ENCODE measurements at places on chromosomes 3 and 15.

DNA sequence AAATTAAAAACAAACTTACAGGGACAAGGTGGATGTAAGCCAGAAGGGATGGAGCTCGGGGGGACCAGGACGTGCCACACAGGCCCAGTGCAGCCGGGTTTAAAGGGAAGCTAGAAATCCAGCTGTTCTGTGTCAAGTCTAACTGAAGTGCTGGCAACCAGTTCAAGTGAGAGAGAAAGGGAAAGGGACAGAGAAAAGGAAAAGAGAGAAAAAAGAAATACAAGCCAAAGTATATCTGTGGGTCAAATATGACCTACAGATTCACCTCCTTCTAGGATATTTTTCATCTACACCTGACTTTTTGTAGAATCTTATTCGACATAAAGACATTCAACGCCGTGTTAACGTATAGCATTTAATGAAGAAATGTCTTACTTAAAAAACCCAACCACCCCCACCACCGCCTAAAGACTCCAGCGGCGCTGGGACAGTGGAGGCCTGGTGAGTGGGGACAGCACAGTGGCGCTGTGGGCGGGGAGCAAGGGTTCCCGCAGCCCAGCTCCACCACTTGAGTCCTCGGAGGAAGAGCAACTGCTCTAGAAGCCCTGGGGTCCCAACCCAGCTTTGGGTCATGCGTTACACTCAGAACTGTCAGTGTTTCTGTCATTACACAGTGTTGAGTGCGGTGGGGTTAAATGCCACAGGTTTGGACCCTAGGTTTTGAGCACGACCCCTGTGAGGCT, 62.3 kb downstream of the CHSY1 start:
- DNase-seq, result no peak

DNA sequence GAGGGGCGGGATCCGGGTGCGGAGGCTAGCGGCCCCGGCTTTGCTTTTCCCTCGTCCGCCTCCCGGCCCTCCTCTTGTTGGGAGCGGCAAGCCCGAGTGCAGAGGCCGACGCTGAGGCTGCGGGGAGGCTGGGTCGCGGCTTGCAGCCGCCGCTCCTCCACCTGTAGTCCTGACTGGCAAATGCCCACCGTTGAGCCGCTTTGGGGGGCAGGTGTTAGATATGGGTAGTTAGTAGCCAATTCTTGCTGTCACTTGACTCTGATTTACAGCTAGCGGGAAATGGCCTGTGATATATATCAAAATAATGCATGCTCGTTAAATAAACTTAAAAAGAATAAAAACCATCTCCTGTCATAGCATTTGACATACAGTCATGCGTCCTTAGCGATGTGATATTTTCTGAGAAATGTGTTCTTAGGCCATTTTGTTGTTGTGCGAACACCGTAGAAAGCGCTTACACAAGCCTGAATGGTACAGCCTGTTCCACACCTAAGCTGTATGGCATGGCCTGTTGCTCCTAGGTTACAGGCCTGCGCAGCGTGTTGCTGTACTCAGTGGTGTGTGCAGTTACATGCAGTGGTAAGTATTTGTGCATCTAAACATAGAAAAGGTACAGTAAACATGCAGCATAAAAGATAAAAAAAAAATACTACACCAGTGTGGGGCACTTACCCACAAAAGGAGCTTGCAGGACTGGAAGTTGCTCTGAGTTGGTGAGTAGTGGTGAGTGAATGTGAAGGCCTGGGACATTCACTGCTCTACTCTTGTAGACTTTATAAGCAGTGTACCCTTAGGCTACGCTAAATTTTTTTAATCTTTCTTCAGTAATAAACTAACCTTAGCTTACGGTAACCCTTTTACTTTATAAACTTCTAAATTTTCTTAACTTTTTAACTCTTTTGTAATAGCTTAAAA, 873 bp downstream of the CAPN7 start:
- no peak for DNase-seq

- no peak for DNase-seq
Observed at GRCh38 chr3:194541483-194541882, 54.7 kb upstream of the ATP13A3 start.

DNA sequence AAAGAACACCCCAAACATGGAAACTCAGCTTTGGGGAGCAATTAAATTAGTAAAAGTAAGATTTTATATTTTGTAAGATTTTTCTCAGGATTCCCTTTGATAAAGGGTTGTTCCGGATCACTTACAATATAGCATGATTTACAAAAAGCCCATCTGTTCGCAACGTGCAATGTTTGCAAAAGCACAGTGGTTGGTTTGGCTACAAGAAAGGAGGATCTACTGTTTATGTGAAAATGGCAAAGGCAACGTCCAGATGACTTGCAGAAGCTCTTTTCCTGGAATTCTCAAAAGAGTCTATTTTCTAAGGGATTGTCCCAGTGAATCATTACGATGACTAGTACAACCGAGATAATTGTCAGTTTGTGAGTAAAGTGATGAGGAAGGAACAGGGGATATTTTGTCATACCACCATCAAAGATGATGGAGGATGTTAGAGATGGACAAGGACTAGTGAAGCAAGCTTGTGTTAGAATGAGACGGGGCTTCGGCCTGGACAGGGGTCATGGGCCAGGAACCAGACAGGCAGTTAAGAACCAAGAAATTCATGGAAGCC, 71.6 kb downstream of the CRYGS start:
- no peak for DNase-seq

DNA sequence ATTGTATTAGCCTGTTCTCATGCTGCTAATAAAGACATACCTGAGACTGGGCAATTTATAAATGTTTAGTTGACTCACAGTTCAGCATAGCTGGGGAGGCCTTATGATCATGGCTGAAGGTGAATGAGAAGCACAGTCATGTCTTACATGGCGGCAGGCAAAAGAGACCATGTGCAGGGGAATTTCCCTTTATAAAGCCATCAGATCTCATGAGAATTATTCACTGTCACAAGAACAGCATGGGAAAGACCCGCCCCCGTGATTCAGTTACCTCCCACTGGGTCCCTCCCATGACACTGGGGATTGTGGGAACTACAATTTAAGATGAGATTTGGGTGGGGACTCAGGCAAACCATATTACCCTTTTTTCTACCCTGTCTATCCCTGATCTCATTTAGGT, 51.5 kb upstream of the MYZAP start:
- no peak for DNase-seq

DNA sequence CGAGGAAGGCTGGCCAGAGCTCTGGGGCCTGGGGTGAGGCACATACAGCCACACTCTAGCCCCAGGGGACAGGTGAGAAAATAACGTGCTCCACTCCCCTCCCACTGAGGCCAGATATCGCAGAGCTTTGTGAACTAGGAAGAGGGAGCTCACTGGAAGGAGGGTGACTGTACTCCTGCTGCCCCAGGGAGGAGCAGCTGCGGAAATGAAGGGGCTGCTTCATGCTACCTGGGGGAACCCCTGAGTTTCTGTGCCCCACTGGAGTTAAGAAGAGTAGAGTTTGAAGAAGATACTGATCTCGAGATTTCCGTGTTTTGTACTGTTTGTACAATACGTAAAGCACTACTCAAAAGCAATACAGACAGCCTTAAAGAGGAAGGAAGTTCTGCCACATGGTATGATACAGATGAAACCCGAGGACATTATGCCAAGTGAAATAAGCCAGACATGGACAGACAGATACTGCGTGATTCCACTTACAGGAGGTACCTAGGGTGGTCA, 44.6 kb downstream of the CMTM6 start:
- no peak for DNase-seq

DNA sequence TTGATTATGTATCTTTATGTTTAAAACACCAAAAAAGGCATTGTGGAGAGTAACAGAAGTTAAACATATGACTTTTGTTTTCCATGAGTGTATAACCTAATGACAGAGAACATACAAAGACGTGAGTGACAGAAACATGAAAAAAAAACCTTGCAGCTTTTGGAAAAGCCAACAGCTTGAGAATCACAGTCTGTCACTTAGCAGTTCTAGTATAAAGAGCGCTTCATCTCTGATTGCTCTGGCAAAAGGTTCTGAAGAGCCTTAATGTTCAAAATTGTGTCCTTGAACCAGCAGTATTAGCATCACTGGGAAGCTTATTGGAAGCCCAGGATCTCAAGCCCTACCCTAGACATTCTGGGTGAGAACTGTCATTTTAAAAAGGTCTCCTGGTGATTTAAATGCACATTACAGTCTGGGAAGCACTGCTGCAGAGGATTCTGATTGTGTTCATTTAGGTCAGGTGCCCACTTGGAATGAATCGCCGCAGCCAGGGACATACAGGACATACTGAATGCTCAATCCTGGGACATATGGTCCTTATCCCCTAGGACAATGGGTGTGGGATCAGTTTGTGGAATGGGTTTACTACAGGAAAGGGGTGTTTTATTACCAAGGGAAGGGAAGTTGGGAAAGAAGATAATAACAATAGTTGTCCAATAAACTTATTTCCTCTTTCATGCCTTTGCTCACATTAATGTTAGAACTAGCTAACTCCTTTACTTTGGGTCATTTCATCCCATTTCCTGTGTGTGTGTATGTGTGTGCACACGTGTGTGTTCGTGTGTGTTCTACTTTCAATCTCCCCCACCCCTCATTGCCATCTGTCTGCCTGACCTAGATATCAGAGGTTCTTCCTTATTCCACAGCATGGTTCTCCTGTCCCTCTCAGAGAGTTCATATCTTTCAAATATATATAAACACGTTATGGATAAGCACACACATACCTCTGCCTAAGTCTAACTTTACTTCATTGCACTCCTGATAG, 55.0 kb downstream of the LRRC49 start:
- DNase-seq, result no peak

DNA sequence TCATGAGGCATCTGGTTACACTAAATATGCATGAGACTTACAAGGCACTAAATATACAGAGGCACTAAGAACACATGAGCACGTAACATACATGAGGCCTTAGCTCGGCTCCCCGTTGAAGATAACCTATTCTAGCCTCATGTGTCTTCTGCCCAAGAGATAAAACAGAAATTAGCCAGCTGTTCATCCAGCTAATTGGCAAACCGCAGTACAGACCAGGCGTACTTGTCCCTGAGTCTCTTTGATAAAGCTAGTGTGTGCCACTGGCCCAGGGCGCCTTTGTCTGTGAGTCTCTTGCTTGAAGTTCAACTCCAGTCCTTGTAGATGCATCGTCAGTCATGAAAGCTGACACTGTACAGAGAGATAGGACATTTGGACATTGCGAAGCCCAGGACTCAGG, 121.9 kb upstream of the SPATA12 start:
- no peak for DNase-seq
